ENCODE measurements at places on chromosomes 5 and 9. TPM values are rescaled to one million over a fixed set of nuclear protein-coding genes. Genes with fewer than 3 reads are reported as not detected.

PKD2L2 gene
- total RNA-seq, result 0.12 TPM

POLR3G gene
- 16.6 TPM for total RNA-seq

FAT2 gene
- total RNA-seq, result 0.01 TPM

CDX1 gene
- not detected for total RNA-seq

IL7R gene
- 0.36 TPM for total RNA-seq

GARIN3 gene
- not detected for total RNA-seq

DMRTA1 gene
- total RNA-seq, result 0.53 TPM

ISL1 gene
- total RNA-seq, result 0.05 TPM

APBA1 gene
- 0.16 TPM for total RNA-seq

DEPDC1B gene
- 17.6 TPM for total RNA-seq

LPAR1 gene
- 23.3 TPM for total RNA-seq

CKMT2 gene
- total RNA-seq, result not detected

STXBP1 gene
- total RNA-seq, result 17.9 TPM

TMEM252 gene
- total RNA-seq, result not detected

PCDHB16 gene
- 0.08 TPM for total RNA-seq

IL33 gene
- total RNA-seq, result 0.27 TPM

RAB3C gene
- total RNA-seq, result not detected

DMRT3 gene
- not detected for total RNA-seq

LHX3 gene
- total RNA-seq, result 0.10 TPM

NR4A3 gene
- 1.7 TPM for total RNA-seq

FNBP1 gene
- 13.3 TPM for total RNA-seq

SLC4A9 gene
- total RNA-seq, result not detected

FIBCD1 gene
- 12.1 TPM for total RNA-seq

HSD17B4 gene
- total RNA-seq, result 82.8 TPM

SLC25A46 gene
- total RNA-seq, result 25.5 TPM

ZMAT2 gene
- total RNA-seq, result 81.9 TPM
